ENCODE measurements at places on chromosomes 5 and 9.
A peak's percentile ranks its signal among the peaks of the same experiment; 100 is the strongest.

- DNase-seq: no peak
Measured at GRCh38 chr5:59648949-59649921, 244.3 kb downstream of the PDE4D start.

GRCh38 chr9:99144966-99145365 lies 40.1 kb downstream of the TGFBR1 start:
- no peak for DNase-seq

DNA sequence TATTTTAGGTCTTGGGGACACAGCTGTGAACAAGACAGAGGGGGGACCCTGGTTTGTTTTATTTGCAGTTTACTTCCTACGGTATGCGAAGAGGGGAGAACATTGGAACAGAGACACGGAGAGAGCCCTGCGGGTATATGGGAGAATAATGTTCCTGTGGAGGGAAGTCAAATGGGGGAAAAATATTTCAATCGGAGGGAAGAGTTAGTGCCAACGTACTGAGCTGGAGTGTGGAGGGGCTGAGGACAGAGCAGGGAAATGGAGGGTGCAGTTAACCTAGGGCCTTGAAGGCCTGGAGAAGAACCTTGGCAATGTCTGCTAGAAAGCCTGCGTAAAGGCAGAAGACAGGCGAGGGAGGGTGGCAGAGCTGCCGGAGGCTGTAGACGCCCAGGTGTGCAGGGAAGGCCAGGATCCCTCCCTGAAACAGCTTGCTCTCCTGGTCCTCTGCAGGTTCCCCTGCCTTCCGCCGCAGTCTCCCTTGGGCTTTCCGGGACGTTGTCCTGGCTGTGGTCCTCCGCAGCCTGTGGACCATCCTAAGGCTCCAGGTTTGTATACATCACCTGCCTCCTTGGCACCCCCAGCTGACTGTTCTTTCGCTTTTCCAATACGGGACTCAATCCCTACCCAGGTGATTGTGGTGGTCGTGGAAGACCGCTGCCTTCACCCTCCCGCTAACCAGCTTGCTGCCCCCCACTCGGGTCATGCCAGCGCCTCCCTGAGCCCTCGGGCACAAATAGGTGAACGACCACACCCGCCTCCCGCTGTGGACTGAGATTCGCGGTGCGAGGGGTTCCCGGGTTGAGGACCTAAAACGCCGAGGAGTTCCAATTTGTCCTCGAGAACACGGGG lies 1.9 kb upstream of the RACK1 start:
- no peak for DNase-seq

GRCh38 chr5:149239917-149240316 lies 31.7 kb upstream of the AFAP1L1 start:
- no peak for DNase-seq

DNA sequence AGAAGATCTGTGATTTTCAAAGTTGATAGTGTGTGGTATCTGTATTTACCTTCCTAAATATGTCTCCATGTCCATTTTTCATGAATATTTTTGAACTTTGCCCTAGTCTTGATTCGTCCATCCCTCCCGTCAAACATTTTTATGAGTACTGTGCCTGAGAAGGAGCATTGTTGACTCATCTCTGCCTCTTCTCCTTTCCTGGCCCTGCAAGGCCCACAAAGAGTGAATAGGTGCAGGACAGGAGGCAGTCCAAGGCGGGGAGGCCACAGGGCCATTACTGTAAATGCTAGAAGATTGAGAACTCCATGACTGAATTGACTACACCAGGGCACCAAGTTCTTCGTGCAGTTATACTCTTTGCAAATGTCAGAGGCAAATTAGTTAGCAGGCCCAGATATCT lies 200.9 kb downstream of the ZSWIM6 start:
- no peak for DNase-seq

DNA sequence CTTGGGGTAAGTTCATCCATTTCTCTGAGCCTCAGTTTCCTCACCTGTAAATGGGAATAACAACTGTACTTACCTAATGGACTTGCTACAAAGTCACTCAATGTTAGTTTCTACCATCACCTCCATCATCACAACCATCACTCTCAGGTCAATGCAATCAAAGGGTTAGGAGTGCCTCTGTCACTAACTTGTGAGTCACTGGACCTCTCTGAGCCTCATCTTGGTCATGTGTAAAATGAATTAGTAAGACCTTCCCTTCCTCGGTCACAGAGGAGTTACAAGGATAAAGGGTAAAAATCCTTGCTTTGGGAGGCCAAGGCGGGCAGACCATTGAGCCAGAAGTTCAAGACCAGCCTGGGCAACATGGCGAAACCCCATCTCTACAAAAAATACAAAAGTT lies 12.8 kb downstream of the FABP6 start:
- DNase-seq: no peak

- no peak for DNase-seq
Measured at GRCh38 chr5:146025681-146026080, 79.7 kb downstream of the PLAC8L1 start.

DNA sequence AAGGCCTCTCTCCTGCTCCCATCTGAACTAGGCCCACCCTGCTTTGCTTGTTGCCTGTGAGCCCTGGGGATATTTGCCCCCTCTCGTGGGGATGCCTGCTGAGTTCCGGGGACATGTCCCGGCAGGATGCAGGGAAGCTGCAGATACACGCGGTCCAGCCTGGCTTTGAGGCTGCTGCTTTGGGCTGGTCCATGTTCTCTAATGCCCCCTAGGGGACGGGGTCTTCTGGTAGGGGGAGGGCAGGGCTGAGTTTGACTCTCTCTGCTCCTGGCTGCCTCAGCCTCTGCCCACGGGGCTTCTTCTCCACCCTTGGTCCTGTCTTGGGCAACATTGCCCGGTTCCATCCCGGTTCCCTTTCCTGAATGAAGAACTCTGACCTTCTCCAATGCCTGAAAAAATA lies 84.9 kb upstream of the ASS1 start:
- no peak for DNase-seq

GRCh38 chr9:17160327-17160726 lies 25.5 kb downstream of the CNTLN start:
- DNase-seq: no peak

- DNase-seq: no peak
Measured at GRCh38 chr5:102589661-102590060, 90.9 kb upstream of the SLCO6A1 start.

DNA sequence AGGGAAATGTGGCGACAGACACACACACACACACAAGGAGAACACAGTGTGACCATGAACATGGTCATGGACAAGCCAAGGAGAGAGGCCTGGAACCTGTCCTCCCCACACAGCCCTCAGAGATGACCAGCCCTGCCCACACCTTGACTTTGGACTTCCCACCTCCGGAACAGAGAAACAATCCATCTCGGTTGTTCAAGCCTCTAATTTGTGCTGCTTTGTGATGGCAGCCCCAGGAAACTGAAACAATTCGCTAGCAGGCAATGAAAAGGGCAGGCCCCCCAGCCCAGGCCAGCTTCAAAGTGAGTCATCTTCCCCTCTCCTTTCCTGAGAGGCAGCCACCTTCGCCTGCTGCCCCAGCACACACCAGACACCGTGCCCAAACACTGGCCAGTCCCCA lies 47.7 kb downstream of the NSUN2 start:
- no peak for DNase-seq

DNA sequence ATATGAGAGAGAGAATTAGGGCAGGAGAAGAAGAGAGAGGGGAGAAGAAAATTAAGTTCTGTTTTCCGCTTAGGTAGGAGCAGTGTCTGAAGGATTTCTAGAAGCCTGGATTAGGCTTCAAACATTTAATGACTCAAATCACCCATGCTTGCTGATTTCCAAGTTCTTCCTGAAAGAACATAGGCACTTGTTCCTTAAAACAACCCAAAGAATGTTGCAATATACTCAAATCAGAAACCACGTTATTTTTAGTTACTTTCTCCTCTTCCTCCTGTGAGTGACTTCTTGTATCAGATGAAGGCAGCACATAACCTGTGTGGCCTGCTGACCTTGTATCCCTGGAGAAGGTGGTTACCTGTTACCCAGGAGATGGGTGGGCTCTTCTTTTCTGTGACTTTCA lies 351.5 kb upstream of the KLF4 start:
- DNase-seq: no peak

DNA sequence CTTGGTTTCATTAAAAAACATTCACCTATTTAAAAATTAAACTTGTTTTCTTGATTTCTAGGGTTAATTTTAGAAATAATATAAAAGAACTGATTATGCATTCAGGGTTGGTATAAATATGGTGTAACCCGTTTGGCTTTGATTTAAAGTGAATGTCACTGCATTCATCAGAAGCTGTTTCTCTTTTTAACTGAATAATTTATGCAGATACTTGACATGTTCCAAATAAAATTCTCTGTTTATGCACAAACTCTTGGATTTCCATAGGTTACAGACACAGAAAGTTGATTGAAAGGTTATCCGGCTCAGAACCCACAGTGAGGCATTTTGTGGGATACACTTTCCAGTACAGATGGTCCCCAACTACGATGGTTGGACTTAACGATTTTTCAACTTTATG lies 161.3 kb downstream of the HACD4 start:
- no peak for DNase-seq

DNA sequence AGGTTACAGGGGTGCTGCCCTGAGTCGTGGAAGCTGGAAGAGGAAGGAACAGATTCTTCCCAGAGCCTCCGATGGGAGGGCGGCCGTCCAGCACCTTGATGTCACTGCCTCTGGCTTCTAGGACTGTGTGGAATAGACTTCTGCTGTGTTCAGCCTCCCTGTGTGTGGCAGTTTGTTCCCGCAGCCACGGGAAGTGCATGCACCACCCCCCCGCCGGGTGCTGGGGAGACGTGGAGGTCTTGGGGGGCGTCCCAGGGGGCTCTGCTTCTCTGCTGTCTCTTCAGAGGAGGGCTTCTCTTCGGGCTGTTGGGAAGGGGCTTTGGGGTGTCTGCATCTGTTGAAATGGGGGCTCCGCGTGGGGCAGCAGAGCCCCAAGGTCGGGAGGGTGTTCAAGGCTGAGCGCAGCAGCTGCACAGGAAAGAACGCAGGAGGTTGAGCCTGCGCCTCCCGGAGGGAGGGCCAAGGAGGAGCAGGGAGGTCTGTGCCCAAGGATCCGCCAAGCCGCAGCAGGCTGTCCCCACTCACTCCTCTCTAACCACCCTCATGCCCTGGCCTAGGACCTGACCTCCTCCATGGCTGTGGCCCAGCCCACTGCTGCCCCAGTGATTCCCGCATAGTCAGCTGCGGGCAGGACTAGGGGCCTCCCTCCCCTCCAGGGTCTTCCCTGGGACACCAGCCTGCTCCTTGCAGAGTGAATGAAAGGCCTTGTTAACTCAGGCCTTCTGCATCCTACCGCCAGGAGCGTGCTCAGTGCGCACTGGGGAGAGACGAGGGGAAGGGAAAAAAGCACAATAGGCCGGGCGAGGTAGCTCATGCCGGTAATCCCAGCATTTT lies 45.0 kb downstream of the ROPN1L start:
- no peak for DNase-seq

- DNase-seq: no peak
Measured at GRCh38 chr9:109843641-109844040, 63.6 kb downstream of the PALM2AKAP2 start.

- DNase-seq: peak; percentile 48
Measured at GRCh38 chr5:122870219-122870856, 24.9 kb downstream of the SNX24 start.

GRCh38 chr5:122076669-122077365 lies 1.2 kb downstream of the LOX start:
- DNase-seq: peak; percentile 81

DNA sequence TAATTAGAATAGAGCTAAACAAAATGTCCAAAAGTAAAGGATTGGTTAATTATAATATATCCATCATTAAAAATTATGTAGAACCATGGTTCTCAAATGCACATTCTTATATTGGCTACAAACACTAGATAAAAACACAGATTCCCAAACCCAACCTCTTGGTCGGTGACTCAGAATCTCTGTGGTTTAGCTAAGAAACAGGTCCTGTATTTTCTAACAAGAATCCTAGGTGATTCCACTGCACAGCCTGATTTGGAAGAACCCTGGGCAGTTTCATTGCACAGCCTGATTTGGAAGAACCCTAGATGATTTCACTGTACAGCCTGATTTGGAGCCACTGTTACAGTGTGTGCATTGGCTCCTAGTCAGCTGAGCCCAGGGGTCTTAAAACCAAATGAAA lies 67.9 kb downstream of the KIAA1958 start:
- peak; percentile 16 for DNase-seq

- DNase-seq: no peak
Measured at GRCh38 chr5:15483351-15484097, 16.5 kb upstream of the FBXL7 start.

DNA sequence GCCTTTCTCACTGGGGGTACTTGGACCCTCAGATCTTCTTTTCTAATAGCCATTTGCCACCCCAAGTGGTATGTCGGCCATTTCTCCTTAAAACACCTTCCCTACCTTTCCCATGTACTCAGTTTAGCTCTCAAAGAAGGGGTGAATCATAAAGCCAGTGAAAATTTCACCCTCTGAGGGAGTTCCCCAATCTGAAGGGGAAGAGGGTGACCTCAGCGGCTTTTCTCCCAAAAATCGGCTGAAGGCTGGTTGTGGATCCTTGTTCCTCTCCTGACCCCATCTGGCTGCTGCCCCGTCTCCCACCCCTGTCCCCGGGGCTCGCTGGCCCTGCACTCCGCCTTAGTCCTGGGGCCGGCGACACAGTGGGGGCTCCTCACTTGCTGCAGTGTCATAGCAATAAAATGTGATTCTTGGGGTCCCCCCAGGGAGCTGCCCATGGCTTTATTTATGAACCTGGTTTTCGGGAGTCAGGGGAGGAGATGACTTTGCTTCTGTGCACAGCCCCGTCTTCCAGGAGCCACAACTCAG lies 17.3 kb upstream of the LTC4S start:
- no peak for DNase-seq

DNA sequence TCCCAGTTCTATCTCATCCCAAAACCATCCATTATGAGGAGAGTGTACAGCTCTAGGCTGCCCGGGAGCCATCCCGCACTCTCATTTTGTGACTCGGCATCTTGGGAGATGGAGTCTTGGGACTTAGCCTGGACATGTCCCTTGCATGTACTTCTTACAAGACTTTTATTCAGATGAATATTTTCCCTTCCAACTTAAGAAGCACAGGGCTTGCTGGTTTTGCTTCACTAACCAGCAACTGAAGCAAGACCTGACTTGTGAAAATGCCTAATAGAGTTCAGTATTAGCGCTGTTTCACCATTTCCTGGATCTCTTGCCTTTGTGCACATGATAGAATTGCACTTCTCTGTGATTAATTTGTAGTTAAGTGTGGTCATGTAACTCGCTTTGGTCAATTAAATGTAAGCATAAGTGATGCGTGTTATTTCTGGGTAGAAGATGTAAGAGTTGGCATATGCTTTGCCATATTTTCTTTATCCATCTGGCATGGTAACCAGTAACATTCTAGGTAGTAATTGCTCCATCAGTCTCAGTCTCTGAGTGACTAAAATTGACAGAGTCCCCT lies 55.8 kb downstream of the PDCD1LG2 start:
- DNase-seq: no peak

- DNase-seq: no peak
Measured at GRCh38 chr9:75064307-75065025, 23.5 kb downstream of the NMRK1 start.

- no peak for DNase-seq
Measured at GRCh38 chr9:94101162-94101853, 17.0 kb downstream of the PTPDC1 start.

GRCh38 chr9:129567842-129568559 lies 52.9 kb downstream of the C9orf50 start:
- peak; percentile 72 for DNase-seq

Measured in ACHN (cell line).